ENCODE measurements at places on chromosomes 2 and 18. TPM values are rescaled to one million over a fixed set of nuclear protein-coding genes. Genes with fewer than 3 reads are reported as not detected.

The MOGAT1 gene
- total RNA-seq: not detected

GRCh38 chr18:22846088-22846683 lies 86.9 kb upstream of the RBBP8 start:
- no peak for DNase-seq

The CAD gene
- total RNA-seq: 49.3 TPM

GRCh38 chr2:225236769-225237323 lies 162.7 kb upstream of the NYAP2 start:
- DNase-seq: no peak

The CCDC74B gene
- total RNA-seq: 0.30 TPM

- no peak for DNase-seq
Observed at GRCh38 chr2:70385966-70386595, 84.2 kb upstream of the FAM136A start.

GRCh38 chr2:71877636-71878035 lies 270.0 kb downstream of the CYP26B1 start:
- no peak for DNase-seq

The LMAN1 gene
- 59.6 TPM for total RNA-seq

GRCh38 chr2:64858541-64859311 lies 130.5 kb upstream of the SLC1A4 start:
- no peak for DNase-seq

- DNase-seq: peak; percentile 1
Observed at GRCh38 chr2:234951664-234952269, at the start of gene SH3BP4. Gene SH3BP4 (plus strand): TSS chr2:234952017. CDS start chr2:235035003, 82,986 bp downstream.

- no peak for DNase-seq
Observed at GRCh38 chr2:164114937-164115336, 379.1 kb upstream of the FIGN start.

DNA sequence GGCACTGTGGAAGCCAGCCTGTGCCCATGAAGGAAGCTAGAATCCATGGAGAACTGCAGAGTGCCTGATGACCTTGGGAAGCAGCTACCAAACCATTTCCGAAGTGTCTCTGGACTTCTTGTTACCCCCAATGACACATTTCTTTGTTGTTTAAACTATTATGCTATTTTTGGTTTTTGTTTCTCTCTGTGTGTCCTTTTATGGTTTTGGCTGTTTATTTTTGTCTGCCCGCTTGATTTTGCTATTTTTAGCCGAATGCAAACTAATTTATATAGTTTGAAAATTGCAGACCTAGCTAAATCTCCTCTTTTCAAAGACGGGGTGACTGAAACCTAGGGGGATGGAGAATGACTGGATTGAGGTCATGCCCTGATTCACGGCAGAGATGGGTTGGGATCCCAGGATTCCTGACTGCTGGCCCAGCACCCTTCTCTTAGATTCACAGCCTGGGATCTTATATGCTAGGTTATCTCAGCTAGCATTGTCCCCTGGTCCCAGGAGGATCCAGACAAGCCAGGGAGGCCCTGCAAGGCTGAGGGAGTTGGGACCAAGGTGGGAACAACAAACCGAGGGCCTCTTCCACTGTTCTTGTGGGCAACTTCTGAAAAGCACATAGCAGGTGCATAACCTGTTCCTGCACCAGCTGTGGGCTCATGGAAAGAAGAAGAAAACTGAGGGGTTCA lies 116.3 kb upstream of the HAAO start:
- DNase-seq: no peak

- DNase-seq: no peak
Observed at GRCh38 chr18:24460388-24460787, at the start of gene HRH4. Gene HRH4 (plus strand): TSS chr18:24460637. CDS start chr18:24460729, 92 bp downstream.

The ABCG5 gene
- total RNA-seq: not detected

The DNMT3A gene
- total RNA-seq: 62.2 TPM

- no peak for DNase-seq
Observed at GRCh38 chr2:196088203-196088602, 19.6 kb upstream of the DNAH7 start.

GRCh38 chr2:156380117-156380645 lies 47.7 kb upstream of the NR4A2 start:
- DNase-seq: no peak

DNA sequence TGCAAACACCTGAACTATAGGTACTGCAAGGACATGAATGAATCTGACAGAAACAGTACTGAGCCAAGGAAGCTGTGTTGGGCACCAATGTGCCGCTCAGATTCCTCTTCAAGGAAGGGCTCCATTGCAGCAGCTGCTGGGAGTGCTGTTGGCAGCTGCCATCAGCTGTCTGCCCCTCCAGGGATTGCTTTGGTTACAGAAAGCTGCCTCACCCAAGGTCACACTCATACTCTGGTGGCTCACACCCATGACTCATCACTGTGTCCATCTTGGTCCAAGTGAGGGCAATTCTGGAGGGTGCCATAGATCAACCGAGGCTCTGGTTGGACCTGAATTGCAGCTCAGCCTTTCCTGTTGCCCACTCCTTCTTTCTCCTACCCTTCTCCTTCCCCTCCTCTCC lies 24.4 kb upstream of the TRPM8 start:
- no peak for DNase-seq

The TNP1 gene
- total RNA-seq: not detected

- DNase-seq: no peak
Observed at GRCh38 chr2:64760128-64760527, 106.4 kb upstream of the SERTAD2 start.

- DNase-seq: peak; percentile 61
Observed at GRCh38 chr2:98730053-98730706, 752 bp downstream of the MGAT4A start.

DNA sequence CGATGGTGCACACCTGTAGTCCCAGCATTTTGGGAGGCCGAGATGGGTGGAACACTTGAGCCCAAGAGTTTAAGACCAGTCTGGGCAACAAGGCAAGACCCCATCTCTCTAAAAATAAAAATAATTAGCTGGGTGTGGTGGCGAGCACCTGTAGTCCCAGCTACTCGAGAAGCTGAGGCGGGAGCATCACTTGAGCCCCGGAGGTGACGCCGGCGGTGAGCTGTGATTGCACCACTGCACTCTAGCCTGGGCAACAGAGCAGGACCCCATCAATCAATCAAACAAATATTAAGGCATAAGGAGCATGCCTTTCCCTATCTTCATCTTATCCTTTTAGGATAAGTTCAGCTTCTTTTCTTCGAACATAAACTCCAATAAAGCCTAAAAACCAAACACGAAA lies 1.1 kb downstream of the WDSUB1 start:
- no peak for DNase-seq

The CYP27C1 gene
- not detected for total RNA-seq

- DNase-seq: no peak
Observed at GRCh38 chr18:58429442-58429841, 199.4 kb downstream of the ALPK2 start.

The CFAP221 gene
- not detected for total RNA-seq

The RTKN gene
- total RNA-seq: not detected

DNA sequence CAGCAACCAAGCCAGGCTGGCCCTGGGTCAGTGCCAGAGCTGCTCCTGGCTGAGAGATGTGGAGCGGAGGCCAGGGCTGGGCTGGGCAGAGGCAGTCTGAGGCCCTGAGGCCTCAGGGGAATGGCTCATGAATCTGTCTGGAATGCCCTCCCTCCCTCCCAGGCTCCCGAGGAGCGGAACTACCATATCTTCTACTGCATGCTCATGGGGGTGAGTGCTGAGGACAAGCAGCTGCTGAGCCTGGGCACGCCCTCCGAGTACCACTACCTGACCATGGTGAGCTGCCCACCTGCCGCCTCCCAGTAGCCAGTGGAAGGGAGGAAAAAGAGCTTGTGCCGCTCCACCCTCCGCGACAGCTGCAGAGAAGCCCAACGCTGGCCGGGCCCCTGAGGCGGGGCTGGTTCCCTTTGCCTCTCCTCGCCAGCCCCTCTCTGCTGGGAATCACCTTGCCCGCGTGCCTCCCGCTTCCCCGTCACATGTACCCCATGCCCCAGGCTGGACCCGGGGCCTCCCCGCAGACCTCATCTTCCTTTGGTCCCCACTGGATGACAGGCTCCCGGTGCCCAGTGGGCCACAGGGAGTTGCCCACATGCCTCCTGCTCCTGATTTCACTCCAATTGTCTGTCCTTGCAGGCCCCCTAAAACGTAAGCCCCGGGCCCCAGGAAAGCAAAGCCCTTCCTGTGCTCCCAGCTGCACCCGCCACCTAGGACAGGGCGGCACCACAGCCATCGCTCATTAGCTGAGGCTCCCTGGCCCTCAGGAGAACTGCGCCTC lies 41.1 kb downstream of the MYO7B start:
- no peak for DNase-seq

The TAF4B gene
- 7.2 TPM for total RNA-seq

- DNase-seq: no peak
Observed at GRCh38 chr2:64400733-64401528, 53.0 kb upstream of the LGALSL start.

The ZCCHC2 gene
- 52.2 TPM for total RNA-seq

The VPS54 gene
- 16.4 TPM for total RNA-seq

DNA sequence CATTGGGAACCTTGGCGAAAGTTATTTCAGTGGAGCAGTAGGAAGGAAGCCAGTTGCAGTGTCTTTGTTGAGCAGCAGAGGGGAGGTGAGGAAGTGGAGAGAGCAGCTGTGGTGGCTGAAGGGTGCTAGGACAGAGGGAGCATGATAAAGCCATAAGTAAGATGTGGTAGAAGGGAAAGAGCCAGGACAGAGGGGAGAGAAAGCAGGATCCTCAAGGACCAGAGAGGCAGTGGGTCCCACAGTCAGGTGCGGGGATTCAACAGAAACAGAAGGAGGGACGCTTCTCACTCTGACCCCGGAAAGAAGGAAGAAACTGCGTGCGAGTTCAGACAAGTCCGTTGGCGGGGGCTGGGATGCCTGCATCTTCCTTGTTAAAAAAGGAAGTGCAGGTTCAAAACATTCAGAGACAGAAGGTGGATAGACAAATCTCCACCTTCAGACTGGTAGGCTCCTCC lies at the start of gene CXCR2:
Gene CXCR2 (plus strand): TSS at position 403 of the 455 bp plus-strand sequence. CDS start 8,774 bp downstream, outside the sequence.
- DNase-seq: no peak

The VAMP8 gene
- total RNA-seq: 107 TPM

The RTP5 gene
- 0.28 TPM for total RNA-seq

Measured in CD4-positive, alpha-beta memory T cell (primary cell).